KBM-7 (cell line): ENCODE measurements at places on chromosomes 11 and 22.

- no peak for DNase-seq
Observed at GRCh38 chr11:91846002-91846401, 378.6 kb upstream of the FAT3 start.

DNA sequence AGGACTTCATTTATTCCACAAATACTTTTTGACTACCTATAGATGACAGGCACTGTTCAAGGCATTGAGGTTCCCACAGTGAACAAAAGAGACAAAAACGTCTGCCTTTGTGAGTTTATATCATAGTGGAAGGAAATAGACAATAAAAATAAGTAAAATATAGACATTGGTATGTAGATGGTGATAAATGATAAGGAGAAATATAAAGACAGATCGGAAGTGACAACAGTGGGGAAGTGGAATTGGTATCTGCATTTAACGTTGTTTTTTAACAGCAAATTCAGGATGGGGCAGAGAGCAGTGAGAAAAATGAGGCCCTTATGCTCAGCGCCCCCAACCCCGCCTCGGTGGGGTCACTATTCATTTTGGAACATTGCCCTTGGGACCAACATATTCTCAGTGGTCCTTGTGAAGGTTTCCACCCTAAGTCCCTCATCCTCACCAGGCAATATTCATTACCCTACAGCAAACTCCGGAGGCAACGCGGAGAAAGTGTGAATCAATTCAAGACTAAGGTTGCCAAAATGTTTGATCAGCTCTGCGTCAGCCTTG is 627 bp upstream of the PEX26 start:
- no peak for DNase-seq

DNA sequence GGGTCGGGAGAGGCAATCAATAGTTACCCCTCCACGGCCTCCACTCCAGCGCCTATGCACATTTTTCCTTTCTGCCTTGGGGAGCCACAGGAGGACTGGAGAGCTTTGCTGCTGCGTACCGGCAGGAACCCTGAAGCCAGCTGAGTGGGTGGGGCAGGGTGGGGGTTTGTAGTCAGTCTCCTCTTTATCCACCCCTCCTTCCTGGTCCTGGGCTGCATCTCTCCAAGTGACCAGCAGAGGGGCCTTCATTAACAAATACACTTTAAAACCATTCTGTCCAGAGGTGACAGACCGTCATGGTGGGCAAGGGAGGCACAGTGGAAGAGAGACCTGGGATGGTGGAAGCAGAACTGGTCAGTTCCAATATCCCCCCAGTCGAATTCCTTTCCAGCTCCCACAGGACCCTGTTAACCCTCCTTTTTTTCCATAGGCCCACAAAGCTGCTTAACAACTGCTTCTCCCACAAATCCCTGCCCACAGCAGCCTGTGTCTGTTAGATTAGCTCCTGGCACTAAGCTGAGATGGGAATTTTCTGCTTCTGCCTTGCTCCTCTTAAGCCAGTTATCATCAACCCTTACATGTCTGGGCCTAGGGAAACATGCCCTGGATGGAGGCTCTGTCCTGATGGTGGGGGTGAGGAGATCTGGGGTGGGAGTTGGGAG is 3.9 kb upstream of the ABCG4 start:
- peak; percentile 75 for DNase-seq

DNA sequence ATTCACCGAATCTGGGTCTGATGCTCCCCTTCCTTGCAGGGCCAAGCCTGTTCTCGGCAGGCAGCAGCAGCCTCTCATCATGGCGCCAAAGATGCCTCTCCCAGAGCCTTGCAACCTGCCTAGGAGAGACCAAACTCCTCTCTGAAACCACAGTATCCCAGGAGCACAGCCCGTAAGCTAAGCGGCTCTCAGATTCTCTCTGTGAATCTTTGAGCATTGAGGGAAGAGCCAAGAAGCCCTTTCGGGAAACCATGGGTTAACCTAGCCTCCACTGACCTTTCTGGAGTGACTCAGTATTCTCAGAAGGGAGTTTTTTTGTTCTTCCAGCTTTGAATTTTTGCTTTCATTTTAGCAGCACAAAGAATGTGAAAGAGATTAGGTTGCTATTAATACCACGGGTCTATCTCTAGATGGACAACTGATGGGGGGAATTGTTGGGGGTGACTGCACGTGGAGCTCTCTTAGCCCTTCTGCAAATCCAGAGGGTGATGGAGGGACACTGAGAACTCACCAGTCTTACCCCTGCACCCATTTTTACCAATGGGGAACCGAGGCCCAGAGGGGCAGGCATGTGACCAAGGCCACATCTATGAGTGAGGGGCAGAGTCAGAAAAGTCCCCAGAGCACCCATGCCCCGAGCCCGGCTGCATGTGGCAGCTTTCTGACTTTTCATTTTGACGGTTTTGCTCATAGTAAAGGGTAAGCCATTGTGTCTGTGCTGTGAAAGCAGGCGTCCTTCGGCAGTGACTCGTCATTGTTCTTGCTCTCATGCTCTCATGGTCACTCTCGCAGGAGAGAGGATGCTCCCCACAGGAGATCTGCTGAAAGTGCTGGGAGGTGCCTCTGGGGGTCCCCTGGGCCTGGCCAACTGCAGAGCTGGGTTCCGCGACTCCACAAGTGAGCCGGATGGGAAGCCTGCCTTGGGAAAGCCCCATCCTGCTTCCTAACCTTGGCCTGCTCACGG is 36.0 kb downstream of the IRAG1 start:
- DNase-seq, result no peak

DNA sequence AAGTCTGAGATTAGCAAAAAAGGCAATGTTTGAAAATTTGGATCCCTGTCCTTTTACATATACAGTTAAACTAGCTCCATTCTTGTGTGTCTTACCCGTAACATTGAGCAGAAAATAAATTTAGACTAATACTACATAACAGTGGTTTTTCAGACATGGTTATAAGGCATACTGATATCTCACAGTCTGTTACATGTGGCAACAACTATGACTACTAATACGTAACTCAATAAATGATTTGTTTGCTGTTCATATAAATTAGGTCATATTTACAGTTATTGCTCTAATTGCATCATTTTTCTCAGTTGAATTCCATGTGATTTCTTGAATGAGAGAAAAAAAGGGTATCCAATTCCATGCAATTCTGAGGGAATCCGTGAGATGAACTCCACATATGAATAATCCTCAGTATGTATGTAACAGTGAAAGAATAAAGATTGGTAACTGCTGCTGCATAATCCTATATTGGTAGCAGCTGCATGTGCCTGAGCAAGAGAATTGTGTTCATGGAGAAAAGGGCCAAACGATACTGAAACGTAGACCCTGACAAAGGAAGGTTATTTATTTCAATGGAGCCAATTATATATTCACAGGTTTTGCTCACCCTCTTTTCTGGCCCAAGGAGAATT is 390.9 kb upstream of the ARHGAP42 start:
- DNase-seq, result no peak

DNA sequence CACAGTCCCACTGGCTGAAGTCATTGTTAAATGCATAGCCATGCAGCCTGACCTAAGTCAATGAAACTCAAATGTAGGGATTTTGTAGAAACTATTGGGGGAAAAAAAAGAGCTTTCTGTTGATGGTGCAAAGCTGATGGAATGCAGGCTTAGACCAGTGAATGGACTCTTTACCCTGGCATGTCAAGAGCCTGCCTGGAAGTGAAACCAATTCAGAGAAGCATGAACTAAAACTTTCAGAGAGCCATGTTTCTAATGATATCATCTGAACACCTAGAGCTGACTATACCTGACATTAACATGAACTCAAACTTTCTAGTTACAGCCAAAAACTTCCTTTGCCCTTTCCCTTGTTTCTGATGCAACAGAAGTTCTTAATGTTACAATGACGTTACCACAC is 89.0 kb downstream of the APIP start:
- no peak for DNase-seq

DNA sequence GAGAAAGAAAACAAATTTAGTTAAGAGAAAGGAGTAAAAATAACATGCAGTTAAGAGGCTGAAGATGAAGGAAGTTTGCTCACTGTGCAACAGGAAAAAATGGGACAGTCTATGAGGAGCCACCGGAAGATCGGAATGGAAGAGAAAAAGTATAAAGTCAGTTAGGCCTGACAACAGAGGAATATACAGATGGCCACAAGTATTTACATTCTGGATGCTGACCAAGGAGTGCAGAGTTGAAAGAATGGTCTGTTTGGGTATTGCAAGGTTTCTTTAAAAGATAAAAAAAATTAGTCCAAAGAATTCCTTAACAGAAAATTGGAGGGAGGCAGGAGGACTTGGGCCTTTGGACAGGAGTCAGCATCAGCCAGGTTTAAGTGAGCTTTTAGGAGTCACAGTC is 37.5 kb downstream of the RBFOX2 start:
- DNase-seq, result no peak

DNA sequence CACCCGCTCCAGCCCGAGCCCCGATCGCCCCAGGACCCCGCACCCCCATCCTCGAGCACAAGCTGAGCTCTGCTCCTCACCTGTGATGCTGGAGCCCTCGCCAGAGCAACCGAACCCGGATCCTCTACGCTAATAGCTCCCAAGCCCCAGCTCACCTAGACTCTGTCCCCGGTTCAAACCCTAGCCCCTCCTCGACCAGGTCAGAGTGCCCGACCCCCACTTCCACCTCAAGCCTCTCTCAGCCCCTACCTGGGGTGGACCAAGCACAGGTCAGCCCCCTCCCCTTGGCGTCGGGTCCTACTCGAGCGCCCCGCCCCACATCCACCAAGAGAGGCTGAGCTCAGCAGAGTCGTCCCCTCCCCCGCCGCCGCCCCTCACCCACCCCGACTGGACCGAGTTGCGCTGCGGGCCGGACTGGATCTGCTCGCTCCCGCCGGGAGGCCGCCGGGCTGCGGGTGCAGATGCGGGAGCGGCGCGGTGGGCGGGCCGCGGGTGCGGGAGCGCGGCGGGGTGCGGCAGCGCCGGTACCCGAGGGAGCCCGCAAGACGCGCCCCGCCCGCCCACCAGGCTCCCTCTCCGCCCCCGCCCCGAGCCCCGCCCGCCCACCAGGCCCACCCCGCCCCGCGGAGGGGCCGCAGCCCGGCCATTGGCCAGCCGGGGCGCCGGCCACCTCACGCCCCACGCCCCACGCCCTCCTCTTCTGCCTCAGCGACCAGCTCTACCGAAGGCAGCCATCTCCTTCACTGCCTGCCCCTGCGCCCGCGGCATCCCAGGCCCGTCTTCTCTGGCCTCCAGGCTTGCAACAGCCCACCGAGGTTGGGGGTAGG is 577 bp upstream of the DKK3 start:
- no peak for DNase-seq

GRCh38 chr11:102555091-102555490 is 24.5 kb upstream of the MMP7 start:
- no peak for DNase-seq

DNA sequence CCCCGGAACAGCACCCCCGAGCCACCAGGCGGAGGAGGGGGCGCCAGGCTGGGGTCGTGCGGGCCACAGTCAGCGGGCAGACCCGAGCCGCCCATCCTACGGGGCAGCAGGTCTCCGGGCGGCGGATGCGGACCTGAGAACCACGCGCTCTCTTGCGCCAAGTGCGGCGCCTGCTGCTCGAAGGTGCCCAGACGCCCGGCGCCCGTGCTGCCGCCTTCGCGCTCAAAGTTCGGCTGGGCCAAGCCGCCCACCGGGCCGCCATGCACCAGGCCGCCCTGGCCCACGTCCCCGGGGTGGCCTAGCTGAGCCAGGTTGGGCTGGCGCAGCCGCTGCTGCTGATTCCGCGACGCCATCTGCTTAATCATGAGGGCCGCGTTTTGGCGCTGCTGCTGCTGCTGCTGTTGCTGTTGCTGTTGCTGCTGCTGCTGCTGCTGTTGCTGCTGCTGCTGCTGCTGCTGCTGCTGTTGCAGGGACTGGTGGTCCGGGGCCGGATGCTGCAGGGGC is 3.0 kb downstream of the MN1 start:
- DNase-seq, result no peak

DNA sequence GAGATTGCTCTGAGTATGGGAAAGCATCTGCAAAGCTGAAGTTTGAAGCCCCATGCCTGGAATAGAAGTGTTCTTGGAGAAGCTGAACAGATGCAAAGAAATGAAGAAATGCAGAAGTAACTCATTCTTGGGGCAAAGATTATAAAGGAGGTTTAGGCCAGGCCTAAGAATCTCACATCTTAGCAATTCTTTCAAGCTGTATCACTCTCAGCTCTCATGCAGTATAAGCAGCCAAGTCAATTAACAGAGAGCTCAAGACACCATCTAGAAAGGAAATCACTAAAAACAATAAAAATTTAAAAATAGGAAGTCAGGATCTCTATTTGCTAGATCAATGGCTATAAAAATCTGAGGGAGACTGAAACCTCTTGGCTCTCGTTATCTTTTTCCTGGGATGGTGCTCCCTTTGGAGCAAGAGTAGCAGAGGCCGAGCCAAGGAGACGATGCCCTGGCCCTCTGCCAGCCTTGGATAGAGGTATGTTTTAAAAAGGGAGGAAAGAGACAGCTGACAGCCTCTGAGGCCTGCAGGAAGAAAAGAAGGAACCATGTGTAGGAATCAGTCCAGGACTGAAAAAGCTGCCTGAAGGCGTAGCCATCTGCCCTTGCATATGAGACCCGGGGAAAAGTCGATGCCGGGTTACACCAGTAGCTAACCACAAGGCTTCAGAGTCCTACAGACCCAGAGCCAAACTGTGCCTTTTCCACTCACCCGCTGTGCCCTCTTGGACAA is 229.8 kb downstream of the BLID start:
- DNase-seq, result no peak

- no peak for DNase-seq
Observed at GRCh38 chr22:30324014-30324730, 2.6 kb downstream of the TBC1D10A start.
